HepG2 (cell line): ENCODE measurements at places on chromosomes 3 and 15.

DNA sequence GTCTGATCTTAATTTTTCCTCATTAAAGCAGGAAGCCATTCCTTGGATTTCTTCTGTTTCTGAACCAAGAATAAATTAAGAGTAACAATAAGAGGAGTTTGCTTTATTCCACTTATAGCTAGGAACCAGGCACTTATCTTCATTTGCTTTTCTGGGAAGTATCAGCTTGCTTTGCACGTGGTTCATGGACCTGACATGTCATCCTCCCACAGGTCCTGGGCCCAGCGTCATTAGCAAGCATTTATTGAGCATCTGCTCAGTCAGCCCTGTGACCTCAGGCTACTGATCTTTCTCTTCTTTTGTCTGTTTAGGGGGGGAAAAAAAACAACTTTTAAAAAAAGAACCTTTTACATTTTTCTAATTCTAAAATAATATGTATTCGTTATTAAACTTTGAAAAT is 34.7 kb upstream of the CRTC3 start:
- H3K4me3 ChIP-seq, result no peak overlapping the region
- no peaks in the 10 kb centered on the region for H3K27me3 ChIP-seq
- no peak overlapping the region for H3K27ac ChIP-seq
- no peak for DNase-seq

GRCh38 chr3:58572634-58573230 is 4.5 kb downstream of the FAM107A start:
- DNase-seq, result no peak
- H3K4me1 ChIP-seq, result no peaks in the 10 kb centered on the region
- no peak overlapping the region for H3K4me3 ChIP-seq
- H3K36me3 ChIP-seq, result no peaks in the 10 kb centered on the region
- no peak overlapping the region for H3K27ac ChIP-seq
- H3K27me3 ChIP-seq, result no peaks in the 10 kb centered on the region

- no peaks in the 10 kb centered on the region for H3K4me1 ChIP-seq
- H3K27me3 ChIP-seq, result no peaks in the 10 kb centered on the region
- H3K4me3 ChIP-seq, result no peak overlapping the region
- H3K36me3 ChIP-seq, result no peaks in the 10 kb centered on the region
- H3K27ac ChIP-seq, result no peak overlapping the region
Measured at GRCh38 chr3:177371146-177371545, 173.9 kb upstream of the TBL1XR1 start.

DNA sequence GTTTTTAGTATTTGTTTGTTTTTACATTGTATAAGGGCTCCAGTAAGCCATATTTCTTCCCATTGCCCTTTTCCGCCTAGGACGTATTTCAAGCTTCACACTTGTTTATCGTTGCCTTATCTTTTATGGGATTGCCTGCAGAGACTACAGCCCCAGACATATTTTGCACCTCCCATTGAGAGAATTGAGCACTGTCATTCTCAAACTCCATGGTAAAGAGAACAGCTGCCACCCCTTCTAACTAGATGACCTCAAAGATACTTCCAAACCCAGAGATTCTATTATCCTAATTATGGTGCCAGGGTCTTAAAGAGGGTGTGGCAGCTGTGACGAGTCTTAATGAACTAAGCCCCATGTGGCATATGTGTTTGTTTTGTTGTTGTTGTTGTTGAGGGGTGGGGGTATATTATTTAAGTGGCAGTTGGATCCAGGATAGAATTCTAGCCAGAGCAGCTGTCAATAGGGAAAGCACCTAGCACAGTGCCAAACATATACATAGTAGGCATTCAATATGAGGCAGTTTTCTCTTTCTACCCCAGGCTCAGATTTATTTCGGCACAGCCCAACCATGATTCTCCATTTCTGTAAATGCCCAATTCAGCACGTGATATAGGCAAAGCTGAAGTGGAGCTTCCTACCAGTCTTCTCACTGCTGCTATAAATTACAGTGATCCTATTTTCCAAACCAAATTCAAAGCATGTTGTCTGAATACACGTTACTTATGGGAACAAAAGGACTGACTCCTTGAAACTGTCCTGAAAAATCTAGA is 932 bp upstream of the TP53BP1 start:
- H3K4me1 ChIP-seq, result peaks cover 23% of the 10 kb centered on the region
- no peaks in the 10 kb centered on the region; the same call in 2 of the 3 replicates for H3K27me3 ChIP-seq
- H3K27ac ChIP-seq, result peak overlapping the region; percentile 34
- DNase-seq, result no peak
- peak overlapping the region; percentile 82 for H3K4me3 ChIP-seq
- H3K36me3 ChIP-seq, result no peaks in the 10 kb centered on the region; the same call in 2 of the 3 replicates

DNA sequence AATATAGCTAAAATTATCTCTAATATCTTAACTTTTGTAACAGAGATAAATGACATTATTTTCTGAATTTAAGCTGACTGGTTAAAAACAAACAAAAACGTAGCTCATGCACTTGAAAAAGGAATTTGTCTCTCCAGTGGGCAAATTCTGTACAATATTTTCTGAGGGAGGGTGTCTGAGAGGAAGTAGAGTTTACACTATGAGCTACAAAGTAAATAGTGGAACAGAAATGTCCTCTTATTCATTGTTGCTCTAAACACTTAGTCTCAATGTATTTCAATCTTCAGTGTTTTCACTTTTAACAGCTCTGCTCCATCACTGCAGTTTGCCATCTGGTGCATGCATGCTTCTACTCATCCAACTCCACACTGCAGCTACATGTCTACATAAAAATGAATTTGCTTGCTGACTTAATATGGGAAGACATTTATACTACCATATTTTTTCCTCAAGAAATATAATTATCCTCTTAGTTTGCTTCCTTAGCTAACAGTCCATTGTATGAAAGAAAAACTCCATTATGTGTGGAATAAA is 817.4 kb upstream of the LMCD1 start:
- H3K27me3 ChIP-seq, result no peaks in the 10 kb centered on the region
- no peaks in the 10 kb centered on the region for H3K4me1 ChIP-seq
- H3K36me3 ChIP-seq, result no peaks in the 10 kb centered on the region
- H3K4me3 ChIP-seq, result no peak overlapping the region
- DNase-seq, result no peak

- H3K4me3 ChIP-seq, result no peak overlapping the region
- no peak overlapping the region for H3K27ac ChIP-seq
- no peak for DNase-seq
- H3K27me3 ChIP-seq, result no peaks in the 10 kb centered on the region; the same call in 1 of the 2 replicates
- no peaks in the 10 kb centered on the region for H3K36me3 ChIP-seq
Measured at GRCh38 chr15:63226966-63227401, 37.6 kb downstream of the RAB8B start.
